LNCaP clone FGC (cell line): ENCODE measurements at places on chromosomes 6 and 20.

GRCh38 chr20:13909067-13909466 lies 81.3 kb downstream of the SEL1L2 start:
- DNase-seq = no peak

- DNase-seq = no peak
Measured at GRCh38 chr6:150977281-150977680, 111.8 kb downstream of the MTHFD1L start.

DNA sequence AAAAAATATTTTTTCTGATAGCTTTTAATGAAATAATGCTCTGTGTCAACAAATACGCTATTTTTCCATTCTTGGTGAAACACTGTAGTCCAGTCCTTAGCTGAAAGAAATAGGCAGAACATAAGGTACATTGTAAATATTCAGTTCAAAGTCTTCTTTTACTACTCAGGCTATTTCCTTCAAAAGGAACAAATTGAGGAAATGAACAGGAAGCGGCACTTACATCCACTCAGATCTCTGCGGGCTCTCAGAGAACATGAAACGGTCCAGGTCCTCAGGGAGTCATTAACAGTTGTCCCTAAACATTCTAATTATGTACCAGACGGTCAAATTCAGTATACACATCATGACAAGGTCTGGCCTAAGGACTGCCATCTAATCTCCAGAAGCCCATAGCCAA lies 212.6 kb downstream of the KIF16B start:
- no peak for DNase-seq

DNA sequence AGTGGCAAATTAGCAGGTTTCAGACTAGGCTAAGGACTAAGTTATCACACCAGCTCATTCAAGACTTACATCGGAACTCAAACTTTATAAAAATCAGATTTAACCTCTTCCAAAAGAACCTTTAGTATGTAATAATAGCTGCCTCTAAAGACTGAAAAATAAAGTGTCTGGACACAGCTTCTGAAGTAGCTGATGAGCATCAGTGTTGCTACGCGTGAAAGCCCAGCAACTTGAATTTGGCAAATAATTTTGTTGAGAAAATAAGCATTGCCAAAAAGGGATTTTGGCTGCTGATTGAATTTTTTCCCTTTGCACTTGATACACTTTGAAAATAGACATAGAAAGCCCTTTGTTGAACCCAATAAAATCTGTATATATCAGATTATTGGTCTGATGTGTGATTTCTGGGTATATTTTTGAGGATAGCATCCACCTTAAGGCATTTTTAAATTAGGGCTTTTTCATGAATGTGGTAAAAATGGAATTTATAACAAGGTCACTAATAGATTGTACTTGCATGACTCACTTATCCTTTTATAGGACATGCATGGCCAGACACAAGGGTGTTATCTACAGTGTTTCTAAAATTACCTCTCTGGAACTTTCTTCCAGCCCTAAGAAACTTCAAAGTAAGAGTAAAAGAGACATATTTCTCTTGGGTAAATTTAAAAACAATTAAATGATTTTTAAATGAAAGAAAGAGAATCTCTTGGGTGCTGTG lies 350.4 kb downstream of the TENT5A start:
- no peak for DNase-seq

- no peak for DNase-seq
Measured at GRCh38 chr20:8132484-8133309, 631 bp downstream of the PLCB1 start.

GRCh38 chr20:8129211-8129976 lies 2.7 kb upstream of the PLCB1 start:
- DNase-seq = no peak

DNA sequence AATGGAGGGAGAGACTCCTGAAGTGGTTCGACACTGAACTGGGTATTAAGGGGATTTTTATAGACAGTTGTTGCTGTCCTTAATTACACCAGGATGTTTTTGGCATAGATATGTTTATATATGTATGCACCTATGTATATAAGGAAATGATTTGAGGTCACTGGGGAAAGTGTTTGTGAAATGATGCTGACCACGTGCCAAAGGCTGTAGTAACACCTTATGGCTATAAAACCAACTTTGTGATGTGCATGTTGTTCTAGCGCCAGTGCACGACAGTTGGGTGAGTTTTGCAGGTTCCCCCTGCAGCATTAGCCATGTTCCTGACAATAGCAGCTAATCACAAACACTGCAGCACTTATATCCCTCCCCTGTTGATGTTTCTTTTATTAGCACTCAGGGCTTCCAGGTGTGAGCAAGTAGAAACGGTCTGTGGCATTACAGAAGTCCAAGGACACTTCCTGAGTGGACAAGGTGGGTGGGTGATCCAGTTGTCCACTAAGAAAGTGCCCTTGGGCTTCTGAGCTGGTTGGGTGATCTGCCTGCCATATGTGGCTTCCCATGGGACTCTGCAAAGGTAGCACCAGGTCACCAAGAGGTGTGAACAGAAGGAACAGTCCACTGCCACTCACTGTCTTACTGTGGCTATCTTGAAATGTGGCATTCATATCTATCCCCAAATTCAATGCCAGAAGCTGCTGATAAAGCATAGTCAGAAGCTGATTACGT lies 63.0 kb upstream of the RBM24 start:
- DNase-seq = peak; percentile 91

- DNase-seq = no peak
Measured at GRCh38 chr6:20569000-20569610, 34.8 kb downstream of the CDKAL1 start.
